ENCODE measurements at places on chromosomes 3 and 15.

DNA sequence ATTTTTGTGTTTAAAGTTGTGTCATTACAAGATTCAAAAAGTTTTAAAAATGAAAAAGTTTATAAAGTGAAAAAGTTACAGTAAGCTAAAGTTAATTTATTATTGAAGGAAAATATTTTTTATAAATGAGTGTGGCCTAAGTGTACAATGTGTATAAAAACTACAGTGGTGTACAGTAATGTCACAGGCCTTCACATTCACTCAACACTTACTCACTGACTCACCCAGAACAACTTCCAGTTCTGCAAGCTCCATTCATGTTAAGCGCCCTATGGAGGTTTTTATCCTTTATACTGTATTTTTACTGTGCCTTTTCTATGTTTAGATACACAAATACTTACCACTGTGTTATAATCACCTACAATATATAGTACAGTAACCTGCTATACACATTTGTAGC is 76.3 kb downstream of the DTWD1 start:
- no peak for DNase-seq

DNA sequence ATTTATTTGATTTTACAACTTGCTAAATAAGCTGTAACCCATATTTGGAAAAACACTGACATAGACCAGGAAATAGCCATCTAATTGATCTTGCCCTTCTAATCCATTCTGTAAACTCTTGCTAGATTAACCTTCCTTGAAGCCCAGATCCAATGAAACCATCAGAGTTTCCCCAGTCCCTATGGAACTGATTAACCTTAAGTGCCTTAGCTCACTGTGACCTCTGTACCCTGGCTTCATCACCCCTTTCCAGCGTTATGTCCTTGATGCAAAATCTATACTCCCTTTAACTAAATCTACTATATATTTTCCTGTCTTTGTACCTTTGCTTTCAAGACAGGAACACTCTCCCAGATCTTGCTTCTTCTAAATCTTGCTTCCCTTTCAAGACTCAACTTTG is 42.9 kb upstream of the CADPS start:
- DNase-seq: no peak

- no peak for DNase-seq
Measured at GRCh38 chr3:23856286-23856685, 50.5 kb downstream of the UBE2E1 start.

- DNase-seq: no peak
Measured at GRCh38 chr3:149374793-149375500, 2.5 kb downstream of the TM4SF1 start.

GRCh38 chr3:12922306-12922705 is 80.9 kb upstream of the RPL32 start:
- no peak for DNase-seq

GRCh38 chr3:123749711-123750110 is 134.4 kb downstream of the MYLK start:
- DNase-seq: no peak

- no peak for DNase-seq
Measured at GRCh38 chr15:77622209-77622933, 10.3 kb downstream of the LINGO1 start.

Measured in activated CD8-positive, alpha-beta memory T cell treated with anti-CD3 and anti-CD28 coated beads for 1 hour (primary cell).